ENCODE measurements at places on chromosomes 2 and 18.

GRCh38 chr2:236550290-236550689, 19.3 kb upstream of the ACKR3 start:
- ATAC-seq = no peak

DNA sequence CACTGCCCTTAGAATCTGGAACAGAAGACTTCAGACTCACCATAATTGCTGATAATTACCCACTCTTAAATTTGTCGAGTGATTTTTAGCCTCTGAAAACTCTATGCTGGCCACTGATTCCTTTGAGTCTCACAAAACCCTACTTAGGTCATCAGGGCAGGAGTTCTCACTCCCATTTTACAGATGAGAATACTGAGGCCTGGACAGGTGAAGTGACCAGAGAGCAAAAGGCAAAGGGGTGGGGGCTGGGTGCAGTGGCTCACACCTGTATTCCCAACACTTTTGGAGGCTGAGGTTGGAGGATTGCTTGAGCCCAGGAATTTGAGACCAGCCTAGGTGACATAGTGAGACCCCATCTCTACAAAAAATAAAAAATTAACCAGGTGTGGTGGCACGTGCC, 34.8 kb upstream of the SLC35F6 start:
- ATAC-seq = no peak

DNA sequence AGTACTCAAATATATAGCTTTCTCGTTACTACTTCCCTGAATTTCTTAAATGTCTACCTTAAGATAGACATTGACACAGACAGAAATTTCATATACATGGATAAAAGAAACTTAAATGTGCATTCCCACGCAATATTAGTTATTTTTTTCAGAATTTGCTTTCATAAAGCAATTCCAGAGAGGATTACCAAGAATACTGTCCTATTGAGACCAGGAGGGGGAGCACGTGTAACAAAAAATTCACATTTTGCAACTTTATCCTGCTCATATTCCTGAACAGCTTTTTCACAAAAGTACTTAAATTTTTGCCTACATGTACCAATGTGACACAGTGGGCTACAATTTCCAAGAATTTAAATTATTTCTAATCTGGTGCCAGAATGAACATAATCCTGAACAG, 30.7 kb upstream of the ERCC3 start:
- ATAC-seq = no peak

DNA sequence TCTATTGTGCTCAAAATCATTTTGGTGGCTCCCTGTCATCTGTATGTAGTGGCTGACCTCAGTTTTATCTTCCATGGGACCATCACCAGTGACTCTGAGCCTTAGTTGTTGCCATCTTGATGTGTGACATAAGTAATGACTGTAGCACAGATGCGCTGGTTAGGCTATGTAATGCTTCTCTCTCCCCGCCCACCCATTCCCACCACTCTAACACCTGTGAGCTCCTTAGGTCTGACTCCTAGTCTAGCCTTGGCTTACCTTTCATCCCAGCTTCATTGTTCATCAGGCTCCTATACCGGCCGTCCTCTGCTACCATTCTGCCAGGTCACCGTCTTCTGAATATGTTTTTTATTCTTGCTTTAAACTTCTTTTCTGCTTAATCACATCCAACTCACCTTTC, 17.2 kb downstream of the MYO1B start:
- no peak for ATAC-seq

DNA sequence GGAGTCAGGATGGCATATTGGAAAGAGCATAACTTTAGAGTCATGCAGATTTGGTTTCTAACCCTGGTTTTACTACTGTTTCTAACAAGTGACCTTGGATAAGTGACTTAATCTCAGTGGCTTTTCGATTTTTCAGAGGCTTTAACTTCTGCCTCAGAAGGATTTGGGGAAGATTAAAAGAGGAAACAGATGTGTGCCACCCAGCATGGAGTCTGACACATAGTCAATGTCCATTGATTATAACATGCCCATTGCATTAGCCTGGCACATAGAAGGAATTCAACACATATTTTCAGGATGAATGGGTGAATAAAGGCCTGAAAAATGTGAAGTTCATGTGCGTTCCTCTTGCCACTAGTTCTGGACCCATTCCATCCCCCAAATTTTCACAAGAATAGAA, 438.2 kb downstream of the EPHA4 start:
- no peak for ATAC-seq

GRCh38 chr2:236136538-236136937, 31.6 kb downstream of the GBX2 start:
- ATAC-seq = no peak

- no peak for ATAC-seq
Measured at GRCh38 chr2:120779781-120780283, 44.2 kb downstream of the GLI2 start.

GRCh38 chr2:239557516-239557915, 156.7 kb upstream of the HDAC4 start:
- no peak for ATAC-seq

DNA sequence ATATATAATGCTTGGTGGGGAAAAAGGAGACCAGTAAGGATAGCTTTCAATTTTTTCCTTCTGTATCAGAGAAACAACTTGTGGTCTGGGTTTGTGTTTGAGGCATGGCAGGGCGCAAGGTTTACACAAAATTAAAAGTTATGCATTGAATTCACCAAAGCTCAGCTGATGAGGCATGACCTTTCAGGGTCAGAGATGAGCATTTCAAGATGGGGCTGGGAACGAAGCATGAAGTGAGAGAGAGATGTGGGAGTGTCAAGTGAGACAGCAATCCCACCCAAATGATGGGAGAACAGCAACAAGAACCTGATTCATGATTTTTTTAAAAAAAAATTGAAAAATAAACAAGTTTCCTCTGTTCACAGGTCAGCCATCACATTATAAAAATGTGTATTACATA, 4.9 kb downstream of the GPR55 start:
- no peak for ATAC-seq

DNA sequence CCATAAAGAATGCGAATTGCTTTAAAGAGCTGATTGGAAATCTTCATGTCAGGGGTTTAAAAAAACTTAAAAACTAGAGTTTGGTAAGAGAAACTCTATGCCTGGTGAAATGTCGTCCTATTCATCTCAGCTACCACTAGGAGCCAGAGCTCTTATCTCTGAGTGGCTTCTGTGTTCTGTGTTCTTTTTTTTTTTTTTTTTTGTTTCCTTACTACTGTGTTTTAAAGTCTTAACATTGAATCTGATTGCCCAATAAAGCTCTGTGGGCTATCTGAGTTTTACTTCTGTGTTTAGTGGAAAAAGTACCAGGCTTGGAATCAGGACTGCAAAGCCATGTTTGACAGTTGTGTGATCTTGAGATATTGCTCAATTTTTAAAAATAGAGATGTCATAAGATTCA, 494.8 kb downstream of the RIT2 start:
- ATAC-seq = no peak

GRCh38 chr2:191247381-191248057, 2.3 kb downstream of the MYO1B start:
- peak; percentile 8 for ATAC-seq

- ATAC-seq = peak; percentile 93
Measured at GRCh38 chr2:45823723-45824206, 172.3 kb downstream of the PRKCE start.

- peak; percentile 76 for ATAC-seq
Measured at GRCh38 chr2:97699765-97700444, 13.5 kb upstream of the ZAP70 start.

DNA sequence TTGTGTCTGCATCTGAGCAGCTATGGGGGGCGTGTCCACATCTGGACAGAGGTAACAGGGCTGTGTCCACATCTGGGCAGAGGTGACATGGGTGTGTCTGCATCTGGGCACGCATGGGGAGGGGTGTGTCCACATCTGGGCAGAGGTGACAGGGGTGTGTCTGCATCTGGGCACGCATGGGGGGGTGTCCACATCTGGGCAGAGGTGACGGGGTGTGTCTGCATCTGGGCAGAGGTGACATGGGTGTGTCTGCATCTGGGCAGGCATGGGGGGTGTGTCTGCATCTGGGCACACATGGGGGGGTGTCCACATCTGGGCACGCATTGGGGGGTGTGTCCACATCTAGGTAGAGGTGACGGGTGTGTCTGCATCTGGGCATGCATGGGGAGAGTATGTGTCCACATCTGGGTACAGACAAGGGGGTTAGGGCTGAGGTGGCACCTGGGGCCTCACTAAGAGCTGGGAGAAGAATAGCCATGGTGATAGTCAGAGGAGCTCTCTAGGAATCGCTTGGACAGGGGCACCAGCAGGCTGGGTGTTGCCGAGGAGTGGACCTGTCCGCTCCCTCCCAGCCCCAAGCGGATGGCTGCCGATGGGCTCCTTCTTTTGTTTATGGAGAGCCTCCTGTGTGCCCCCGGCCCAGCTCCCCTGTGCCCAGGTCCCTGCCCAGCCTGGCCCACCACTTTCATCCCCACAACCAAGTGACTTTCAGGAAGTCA, 177.8 kb downstream of the EIPR1 start:
- ATAC-seq = no peak

DNA sequence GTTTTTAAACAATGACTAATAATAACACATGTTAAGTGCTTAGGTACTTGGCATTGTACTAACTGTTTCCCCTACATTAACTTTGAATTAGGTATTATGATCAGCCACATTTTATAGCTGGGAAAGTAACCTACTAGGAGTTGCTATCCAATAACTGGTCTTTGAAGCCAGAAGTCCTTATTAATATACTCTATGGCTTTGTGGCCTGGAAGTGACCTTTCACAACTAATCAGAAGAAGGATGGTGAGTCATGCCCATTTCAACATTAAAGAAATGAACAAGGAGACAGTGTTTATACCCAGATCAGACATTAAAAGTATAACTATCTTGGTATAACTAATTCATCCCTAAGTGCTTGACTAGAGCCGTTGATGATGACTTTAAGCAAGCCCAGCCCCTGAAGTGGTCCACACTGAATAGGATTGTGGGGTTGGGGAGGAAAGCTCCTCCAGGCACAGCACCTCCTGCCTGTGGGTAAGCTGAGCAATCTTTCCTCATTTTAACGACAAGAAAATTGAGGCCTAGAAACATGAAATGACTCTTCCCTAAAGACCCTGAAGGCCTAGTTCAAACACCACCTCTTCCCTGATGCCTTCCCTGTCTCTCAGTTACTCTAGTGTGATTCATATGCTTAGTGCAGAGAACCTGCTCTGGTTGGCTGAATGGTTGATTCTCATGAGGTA, 71.6 kb upstream of the RFX8 start:
- peak; percentile 62 for ATAC-seq

DNA sequence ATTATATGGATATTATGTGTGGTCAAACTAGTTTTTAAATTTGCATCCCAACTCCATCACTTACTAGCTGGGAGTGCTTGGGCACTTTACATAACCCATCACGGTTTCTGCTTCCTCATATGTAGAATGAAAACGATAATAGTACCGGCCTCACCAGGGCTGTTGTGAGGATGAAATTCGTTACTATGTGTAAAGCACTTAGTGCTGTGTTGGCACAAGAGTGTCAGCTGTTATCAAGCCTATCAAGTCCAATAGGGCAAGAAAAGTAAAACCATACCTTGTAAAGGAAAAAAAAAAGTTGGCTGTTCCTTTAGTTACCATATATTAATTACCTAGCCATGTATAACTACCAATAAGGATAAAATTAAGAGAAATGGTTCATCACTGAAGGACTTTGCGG, 65.4 kb downstream of the TET3 start:
- no peak for ATAC-seq

GRCh38 chr2:86790676-86791572, at the start of gene CD8A:
Gene CD8A (minus strand): TSS chr2:86790913. CDS start chr2:86790825, 88 bp downstream.
- ATAC-seq = no peak

- ATAC-seq = peak; percentile 73
Measured at GRCh38 chr2:109242654-109243331, 113.8 kb downstream of the SH3RF3 start.

- no peak for ATAC-seq
Measured at GRCh38 chr2:135974036-135974435, 11.4 kb downstream of the DARS1 start.

- no peak for ATAC-seq
Measured at GRCh38 chr18:31647127-31647753, 37.1 kb downstream of the B4GALT6 start.

DNA sequence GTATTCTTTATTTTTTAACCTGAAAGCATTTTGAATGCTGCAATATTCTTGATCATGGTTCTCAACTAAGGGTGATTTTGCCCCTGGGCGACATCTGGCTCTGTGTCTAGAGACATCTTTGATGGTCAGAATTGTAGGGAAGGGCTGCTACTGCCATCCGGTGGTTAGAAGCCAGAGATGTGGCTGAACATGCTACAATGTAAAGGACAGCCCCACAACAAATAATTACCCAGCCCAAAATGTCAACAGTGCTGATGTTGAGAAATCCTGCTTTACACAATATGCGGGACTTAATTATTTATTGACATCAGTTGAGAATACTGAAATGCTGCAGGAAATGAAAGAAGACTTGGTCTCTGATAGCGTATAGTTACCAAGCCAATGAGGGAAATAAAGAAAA, 37.5 kb upstream of the SERPINB2 start:
- peak; percentile 77 for ATAC-seq

- no peak for ATAC-seq
Measured at GRCh38 chr2:36351736-36352349, 3.7 kb upstream of the CRIM1 start.

- no peak for ATAC-seq
Measured at GRCh38 chr18:11108947-11109346, 40.4 kb downstream of the PIEZO2 start.

DNA sequence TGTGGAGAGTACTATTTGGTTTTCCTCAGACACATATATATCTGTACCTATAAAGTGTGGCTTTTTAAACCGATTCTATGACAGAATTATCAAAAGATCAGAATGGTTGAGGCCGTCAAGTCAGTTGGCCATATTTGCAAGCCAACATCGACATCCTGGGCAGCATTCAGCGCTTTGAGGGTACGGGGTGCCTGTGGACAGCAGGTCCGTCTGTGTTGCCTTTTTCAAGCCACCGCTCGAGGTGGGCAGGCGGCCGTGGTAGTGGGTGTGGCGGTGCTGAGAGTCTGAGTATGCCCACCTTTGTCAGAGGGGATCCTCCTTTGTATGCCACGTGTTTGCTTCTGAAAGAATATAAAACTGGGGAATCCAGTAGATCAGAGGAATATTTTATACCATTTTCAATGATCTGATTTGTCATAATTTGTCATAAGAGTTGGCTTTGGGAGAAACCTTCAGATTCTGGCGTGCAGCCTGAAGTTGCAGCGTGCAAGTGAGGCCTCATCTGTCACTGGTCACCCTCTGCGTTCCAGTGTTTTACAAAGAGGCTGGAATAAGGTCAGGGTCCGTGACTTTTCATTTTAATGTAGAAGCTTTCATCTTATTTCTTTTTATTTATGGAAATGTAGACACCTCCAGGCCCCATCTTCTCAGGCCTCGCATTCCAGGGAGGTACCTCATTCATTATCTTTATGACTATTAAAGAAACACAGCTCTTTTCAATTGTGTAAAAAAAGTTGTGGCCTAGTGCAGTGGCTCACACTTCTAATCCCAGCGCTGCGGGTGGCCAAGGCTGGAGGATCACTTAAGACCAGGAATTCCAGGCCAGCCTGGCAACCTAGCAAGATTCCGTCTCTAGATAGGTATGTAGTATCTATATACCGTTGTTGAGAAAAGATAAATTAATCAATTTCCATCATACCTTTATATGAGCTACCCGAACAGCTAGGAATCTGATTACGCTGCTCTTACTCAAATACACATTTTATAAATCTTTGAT, 37.8 kb upstream of the RBM44 start:
- ATAC-seq = no peak
